NCI-H2227 treated with DMSO at 0.1 percent for 48 hours (cell line): ENCODE measurements at places on chromosomes 4 and X.

DNA sequence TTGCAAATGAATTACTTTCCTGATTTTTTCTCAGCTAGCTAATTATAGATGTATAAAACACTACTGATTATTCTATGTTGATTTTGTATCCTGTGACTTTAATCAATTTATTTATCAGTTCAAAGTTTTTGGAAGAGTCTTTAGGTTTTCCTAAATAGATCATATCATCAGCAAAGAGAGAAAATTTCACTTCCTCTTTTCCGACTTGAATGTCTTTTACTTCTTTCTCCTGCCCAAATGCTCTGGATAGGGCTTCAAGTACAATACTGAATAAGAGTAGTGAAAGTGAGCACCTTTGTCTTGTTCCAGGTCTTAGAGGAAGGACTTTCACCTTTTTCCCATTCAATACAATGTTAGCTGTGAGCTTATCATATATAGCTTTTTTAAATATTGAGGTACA lies 417.9 kb downstream of the PDGFC start:
- no peak for DNase-seq

DNA sequence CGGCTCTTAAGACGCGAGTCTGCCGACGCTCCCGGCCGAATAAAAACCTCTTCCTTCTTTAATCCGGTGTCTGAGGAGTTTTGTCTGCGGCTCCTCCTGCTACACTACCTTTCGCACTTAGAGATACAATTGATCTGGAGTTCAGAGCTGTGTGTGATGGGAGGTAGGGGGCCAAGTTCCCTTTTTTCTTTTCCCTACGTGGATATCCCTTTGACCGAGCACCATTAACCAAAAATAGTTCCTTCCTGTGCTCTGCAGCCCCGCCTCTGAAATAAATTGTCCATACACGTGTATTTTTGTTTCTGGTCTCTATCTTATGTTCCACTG lies 555 bp upstream of the PGM2 start:
- DNase-seq, result no peak

- DNase-seq, result no peak
Measured at GRCh38 chr4:83238393-83239248, 46.0 kb downstream of the COQ2 start.

- DNase-seq, result no peak
Measured at GRCh38 chr4:187010052-187010451, 286.4 kb upstream of the FAT1 start.

DNA sequence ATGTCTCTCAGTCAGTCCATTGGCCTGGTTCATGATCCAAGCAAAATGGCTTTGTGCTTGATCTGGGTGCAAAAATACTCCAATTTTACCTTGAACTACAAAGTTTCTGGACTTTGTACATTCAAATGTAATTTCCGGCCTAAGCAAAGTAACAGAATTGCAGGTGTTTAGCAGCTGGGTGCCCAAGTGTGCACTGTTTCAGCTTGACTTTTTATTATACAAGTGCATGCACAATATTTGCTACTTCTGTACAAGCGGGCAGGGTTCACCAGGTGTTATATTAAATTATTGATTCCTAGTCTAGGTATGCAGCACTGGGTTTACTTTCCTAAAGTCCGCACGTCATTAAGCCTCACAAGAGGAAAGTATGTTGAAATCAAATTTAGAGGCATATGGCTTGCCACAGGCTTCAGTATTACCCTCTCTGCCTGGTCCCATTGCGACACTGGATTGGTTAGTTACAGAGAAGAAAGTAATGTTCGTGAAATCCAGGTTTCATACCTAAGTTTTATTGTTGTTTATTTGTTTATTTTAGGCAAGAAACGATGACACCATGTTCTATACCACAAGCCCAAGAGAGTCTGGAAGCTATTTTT lies 376.9 kb upstream of the CTSO start:
- no peak for DNase-seq

DNA sequence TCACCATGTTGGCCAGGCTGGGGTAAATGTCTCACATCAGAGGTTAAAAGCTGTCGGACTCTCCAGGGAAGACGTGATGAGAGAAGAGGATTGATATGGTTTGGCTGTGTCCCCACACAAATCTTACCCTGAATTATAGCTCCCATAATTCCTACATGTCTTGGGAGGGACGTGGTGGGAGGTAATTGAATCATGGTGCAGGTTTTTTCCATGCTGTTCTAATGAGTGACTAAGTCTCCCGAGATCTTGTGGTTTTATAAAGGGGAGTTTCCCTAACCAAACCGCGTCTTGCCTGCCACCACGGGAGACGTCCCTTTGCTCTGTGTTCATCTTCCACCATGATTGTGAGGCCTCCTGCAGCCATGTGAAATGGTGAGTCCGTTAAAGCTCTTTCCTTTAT lies 64.4 kb downstream of the ASMT start:
- DNase-seq, result no peak

DNA sequence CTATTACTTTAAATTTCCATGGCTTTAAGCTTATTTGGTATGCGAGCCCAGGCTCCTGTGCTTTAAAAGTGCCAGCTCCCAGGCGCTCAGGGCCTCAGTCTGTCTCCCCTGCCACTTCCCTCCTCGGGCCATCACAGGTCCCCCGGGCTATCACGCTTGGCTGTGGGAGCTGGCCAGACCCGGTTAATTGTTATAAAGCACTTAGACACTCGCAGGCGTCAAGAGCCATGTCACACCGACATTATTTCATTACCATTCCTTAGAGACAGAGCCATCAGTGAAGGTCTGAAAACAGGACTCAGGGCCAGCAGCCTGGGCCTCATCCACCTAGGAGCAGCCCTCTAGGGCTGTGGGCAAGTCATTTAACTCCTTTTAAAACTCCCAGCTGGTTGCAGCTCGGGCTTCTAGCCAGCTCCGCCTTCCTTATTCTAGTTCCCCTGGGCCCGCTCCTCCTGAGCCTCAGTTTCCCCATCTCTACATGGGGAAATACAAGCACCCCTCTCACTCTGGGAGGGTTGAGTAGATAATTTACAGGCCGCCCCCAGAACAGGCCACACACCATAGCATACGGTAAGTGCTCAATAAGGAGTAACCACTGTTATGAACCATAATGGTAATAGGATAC lies 99.0 kb downstream of the HMX1 start:
- no peak for DNase-seq

- DNase-seq, result no peak
Measured at GRCh38 chr4:83263106-83263505, 21.5 kb downstream of the COQ2 start.

DNA sequence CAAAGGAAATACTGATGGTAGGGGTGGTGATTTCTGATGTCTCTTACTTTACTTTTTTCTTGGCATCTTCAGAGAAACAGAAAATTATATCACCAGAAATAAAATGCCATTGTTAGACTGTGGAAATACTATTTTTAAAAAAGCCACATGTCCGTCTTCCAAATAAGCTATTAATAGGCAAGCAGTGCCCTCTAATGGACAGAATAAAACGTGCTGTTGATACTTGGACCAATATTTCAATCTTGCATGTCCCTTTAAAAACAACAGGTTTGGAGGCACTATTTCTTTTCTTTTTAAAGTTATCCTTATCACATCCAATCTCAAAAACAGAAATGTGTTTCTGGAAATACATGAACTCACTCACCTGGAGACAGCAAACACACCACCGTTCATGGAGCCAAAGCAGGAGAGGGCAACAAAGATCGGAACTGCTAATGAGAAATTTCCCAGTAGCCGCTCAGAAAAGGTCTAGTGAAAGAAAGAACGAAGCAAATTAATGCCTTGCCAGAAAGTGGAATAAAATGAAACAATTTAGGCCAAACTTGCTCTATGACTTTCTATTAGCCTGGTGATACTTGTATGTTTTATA lies 59.2 kb downstream of the SLC7A11 start:
- peak; percentile 54 for DNase-seq

GRCh38 chrX:24646745-24647182 lies 383 bp downstream of the PCYT1B start:
- peak; percentile 82 for DNase-seq

GRCh38 chr4:128823025-128823661 lies 13.6 kb downstream of the JADE1 start:
- DNase-seq, result no peak

- DNase-seq, result no peak
Measured at GRCh38 chr4:95415346-95415771, 133.4 kb downstream of the UNC5C start.

DNA sequence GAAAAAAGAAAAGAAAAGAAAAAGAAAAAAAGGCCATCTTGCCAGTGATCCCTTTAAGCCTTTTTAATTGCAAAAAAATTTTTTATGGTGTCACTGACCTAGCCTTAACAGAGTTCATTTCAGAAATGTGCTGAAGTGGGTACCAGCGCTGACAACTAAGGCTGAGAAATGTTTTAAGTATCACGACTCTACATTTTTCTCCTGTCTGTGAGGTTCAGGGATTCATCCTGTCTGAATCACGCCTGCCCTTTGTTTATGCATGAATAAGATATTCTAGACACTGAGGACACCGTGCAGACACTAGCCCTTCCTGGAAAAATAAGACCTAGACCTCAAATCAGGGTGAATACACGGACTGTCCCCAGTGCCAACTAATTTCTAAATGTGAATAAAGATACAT lies 154.4 kb upstream of the NOCT start:
- no peak for DNase-seq
